ENCODE measurements at places on chromosomes 5 and 9. TPM values are rescaled to one million over a fixed set of nuclear protein-coding genes. Genes with fewer than 3 reads are reported as not detected.

ANGPTL2 gene
- 3.8 TPM for total RNA-seq

BSPRY gene
- total RNA-seq: not detected

EIF4E1B gene
- not detected for total RNA-seq

DNA sequence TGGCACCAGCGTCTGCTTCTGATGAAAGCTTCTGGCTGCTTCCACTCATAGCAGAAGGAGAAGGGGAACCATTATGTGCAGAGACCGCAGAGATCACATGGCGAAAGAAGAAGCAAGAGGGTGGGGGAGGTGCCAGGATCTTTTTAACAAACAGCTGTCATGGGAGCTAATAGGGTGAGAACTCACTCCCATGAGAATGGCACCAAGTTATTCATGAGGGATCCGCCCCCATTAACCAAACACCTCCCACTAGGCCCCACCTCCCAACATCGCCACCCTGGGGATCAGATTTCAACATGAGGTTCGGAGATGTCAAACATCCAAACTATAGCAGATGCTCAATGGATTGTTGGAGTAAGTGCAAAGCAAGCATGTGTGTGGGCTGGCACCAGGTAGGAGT is 125.8 kb upstream of the SLIT3 start:
- H3K27ac ChIP-seq: no peak overlapping the region
- H3K4me1 ChIP-seq: peaks cover 17% of the 10 kb centered on the region
- H3K36me3 ChIP-seq: no peaks in the 10 kb centered on the region

DNA sequence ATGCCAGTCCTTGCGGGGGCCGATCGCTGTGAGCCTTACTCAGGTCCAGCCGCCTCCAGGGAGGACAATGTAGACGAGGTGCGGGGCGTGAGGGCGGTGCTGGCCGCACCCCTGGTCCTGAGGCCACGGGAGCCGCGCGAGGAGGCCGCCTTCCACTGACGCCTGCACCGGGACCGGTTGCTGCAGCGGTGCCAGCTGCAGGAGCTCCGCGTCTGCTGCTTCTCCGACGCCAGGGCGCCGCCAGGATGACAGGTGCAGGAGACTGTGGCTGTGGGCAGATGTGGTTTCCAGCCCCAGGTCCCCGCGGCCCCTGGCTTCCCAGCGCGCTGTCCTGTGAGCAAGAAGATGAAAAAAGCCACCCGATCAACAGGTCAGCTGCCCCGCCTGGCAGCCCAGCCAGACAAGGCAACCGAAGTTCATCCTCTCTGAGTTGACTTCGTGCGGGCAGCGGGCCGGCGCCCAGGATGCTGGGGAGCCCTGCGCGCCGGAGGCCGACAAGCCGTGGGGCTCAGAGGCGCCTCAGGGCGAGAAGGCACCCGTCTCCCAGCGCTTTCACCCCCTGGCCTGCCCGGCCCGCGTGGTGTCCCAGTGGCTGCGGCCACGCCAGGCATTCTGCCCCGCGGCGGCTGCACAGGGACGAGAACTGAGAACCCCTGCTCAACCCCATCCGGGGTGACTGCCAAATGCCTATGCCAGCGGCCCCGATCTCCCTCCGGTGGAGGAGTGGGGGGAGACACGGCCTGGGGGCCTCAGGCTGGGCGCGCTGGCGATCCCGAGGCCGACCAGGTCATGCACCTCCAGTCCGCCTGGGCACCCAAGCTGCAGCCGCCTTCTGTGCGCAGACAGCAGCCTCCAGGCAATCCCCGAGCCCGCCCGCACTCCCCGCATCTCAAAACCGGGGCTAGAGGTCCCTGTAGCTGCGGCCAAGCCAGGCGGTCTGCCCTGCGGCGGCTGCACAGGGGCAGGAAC is 43.4 kb upstream of the BICD2 start:
- no peak for DNase-seq
- H3K4me1 ChIP-seq: peaks cover 8% of the 10 kb centered on the region
- peaks cover 57% of the 10 kb centered on the region for H3K27me3 ChIP-seq
- no peaks in the 10 kb centered on the region for H3K36me3 ChIP-seq
- H3K4me3 ChIP-seq: no peak overlapping the region

DNA sequence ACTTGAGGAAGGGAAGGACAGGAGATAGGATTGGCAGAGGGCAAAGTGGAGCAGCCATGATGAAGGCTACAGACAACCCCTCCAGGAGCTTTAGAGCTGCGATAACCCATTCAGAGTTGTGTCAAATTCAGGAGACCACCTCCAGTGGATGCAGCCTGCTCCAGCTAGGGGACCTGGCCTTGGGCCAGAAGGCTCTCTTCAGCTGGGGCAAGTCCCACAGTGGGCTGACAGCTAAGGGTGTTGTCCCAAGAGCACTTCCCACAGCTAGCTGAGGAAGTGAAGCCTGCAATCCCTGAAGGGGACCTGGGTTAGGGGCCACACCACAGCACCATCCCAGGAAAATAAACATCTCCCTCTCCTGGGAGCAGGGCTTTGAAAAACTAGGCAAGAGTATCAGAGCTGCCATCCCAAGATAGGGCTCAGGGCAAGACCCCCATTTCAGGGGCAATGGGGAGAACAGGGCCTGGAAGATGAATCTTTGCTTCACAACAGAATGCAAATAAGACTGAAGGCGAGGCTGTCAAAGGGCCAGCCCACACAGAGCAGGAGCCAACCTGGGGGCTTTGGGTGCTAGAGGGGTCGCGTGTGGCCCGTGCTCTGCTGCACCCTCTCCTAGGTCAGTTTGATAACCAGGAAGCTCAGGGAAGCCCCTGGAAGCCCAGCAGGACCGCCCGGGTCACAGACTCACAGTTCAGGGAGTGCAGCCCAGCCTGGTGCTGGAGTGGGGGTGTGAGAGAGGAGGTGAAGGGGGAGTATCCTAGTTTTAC is 19.3 kb upstream of the DAPK1 start:
- no peak for DNase-seq
- H3K27ac ChIP-seq: no peak overlapping the region
- no peaks in the 10 kb centered on the region for H3K36me3 ChIP-seq

- no peak for DNase-seq
- no peaks in the 10 kb centered on the region for H3K4me1 ChIP-seq
- no peaks in the 10 kb centered on the region for H3K27me3 ChIP-seq
- no peaks in the 10 kb centered on the region for H3K36me3 ChIP-seq
- no peak overlapping the region for H3K4me3 ChIP-seq
Measured at GRCh38 chr5:143494162-143494561, 90.7 kb upstream of the NR3C1 start.

DNA sequence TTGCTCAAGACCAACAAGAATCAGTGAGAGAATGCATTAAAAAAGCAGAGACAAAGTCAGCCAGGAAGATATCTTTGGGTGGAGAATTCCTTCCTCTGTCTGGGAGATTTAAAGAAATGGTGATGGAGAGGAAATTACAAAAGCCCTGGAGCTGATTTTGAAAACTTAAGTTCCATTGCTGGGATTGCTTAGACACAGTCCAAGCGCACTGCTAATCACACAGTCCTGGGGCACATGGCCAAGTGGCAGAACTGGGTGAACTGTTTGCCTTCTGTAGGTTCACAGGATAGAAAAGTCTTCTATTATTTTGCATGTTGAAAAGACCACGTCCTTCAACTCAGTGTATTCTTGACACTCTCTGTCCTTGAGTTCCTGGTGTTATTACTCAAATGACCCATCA is 284.9 kb upstream of the FBXL7 start:
- H3K27me3 ChIP-seq: 0 out of 2 replicates have a peak, but pooled peaks cover 4% of the 10 kb centered on the region
- H3K4me1 ChIP-seq: no peaks in the 10 kb centered on the region
- H3K36me3 ChIP-seq: no peaks in the 10 kb centered on the region

DNA sequence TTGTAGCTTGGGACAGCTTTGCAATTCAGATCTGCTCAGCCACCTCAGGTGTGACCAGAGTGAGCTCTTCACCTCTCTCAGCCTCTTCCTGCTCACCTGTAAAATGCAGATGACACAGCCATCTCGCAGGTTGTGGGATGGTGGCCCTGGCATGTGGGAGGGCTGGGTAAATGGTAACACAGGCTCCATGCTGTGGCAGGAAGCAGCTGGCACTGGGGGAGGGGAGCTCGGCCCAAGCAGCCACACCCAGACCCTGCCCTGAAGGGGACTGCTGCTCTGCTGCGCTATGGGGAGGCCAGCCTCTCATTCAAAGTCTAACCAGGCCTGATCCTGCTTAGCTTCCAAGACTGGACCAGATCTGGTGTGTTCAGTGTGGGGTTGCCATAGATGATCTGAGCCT is 24.1 kb downstream of the PHF2 start:
- DNase-seq: no peak
- no peak overlapping the region for H3K27ac ChIP-seq
- H3K4me1 ChIP-seq: peaks cover 24% of the 10 kb centered on the region
- no peak overlapping the region for H3K4me3 ChIP-seq

DNA sequence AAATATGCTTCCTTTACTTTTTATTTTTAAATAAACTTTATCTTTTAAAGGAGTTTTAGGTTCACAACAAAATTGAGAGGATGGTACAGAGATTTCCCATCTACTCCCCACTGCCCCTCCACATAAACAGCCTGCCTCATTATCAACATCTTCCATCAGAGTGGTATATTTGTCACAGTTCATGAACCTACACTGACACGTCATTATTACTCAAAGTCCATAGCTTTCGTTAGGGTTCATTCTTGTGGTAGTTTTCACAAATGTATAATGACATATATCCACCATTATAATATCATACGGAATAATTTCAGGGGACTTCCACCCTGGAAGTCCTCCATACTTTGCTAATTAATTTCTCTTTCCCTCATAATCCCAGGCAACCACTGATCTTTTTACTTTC is 204.9 kb downstream of the SMARCA2 start:
- no peaks in the 10 kb centered on the region for H3K4me1 ChIP-seq
- no peak overlapping the region for H3K27ac ChIP-seq
- H3K4me3 ChIP-seq: no peak overlapping the region
- H3K36me3 ChIP-seq: no peaks in the 10 kb centered on the region

DNA sequence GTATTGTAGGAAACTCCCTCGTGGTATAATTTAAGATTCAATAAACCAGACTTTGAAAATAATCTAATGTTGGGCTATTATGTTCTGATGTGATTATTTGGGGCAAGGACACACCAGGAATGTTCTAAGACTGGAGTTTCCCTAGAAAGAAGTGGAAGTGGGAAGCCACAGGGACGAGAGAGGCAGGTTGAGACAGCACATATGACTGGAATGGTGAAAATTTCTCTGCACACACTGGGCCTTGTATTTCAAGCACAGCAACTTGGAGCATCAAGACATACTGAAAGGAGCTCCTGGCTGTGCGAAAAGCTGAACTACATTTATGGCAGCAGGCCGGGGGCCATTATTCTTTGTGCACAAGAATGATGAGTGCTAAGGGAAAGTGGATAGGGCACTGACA is 98.2 kb downstream of the CETN3 start:
- DNase-seq: no peak
- no peak overlapping the region for H3K4me3 ChIP-seq
- H3K27me3 ChIP-seq: no peaks in the 10 kb centered on the region
- no peaks in the 10 kb centered on the region for H3K36me3 ChIP-seq
- no peaks in the 10 kb centered on the region for H3K4me1 ChIP-seq
